GM12865 (cell line): ENCODE measurements at places on chromosomes 1 and 21.

DNA sequence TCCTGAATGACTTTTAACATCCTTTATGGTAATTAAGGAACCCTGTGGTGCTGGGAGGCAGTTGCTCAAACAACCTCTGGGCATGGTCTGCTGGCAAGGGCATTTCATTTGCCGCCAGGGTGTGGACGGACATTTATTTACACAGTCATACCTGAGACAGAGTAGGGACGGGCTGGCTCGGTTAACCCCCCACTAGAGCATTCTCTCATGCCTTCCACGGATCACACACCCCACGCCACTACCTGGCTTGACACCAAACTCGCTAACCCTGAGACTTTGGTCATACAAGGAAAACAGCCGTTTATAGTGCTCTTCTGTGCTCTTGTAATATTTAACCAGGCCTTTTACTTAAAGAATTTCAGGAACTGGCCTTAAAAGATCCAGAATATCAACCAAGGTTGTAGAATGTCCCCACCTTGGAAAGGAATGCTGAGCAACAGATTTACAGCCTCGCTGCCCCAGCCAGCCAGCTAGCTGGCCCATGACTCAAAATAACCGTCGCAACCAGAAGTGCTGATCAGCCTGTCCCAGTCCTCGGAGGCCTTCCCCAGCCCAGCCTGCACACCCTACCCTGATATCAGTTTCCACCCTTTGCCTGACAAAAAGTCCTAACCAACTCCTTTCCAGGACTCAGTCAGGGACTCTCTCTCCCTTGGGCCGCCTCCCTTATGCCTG lies 6.5 kb upstream of the PDXK start:
- no peak for DNase-seq

GRCh38 chr21:32565856-32566465 lies 19.4 kb downstream of the TCP10L start:
- no peak for DNase-seq

GRCh38 chr1:92201973-92202372 lies 15.7 kb upstream of the C1orf146 start:
- no peak for DNase-seq

- no peak for DNase-seq
These were observed 47.7 kb downstream of the ST6GALNAC3 start for GRCh38 chr1:76122271-76122670.

DNA sequence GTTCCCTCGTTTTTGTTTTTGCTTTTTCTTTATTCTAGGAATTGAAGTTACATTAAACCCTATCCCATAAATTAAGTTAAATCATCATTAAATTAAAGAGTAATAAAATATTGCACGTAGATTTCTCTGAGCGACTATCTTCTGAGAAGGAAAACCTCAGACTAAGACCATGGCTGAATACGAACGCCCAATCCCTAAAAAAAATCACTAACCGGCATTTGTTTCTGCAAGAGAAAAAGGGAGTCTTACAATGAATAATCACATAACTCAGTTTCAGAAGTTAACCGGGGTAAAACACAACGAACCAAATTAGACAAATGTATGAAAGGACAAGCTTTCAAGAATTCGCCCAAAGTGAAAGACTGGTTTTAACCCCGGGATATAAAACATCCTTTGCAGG lies 1.3 kb downstream of the PIK3R3 start:
- peak; percentile 23 for DNase-seq

GRCh38 chr1:212167098-212167497 lies 118.1 kb upstream of the PPP2R5A start:
- DNase-seq, result no peak

GRCh38 chr21:28148400-28149064 lies 844.1 kb downstream of the LTN1 start:
- DNase-seq, result no peak

GRCh38 chr21:29550205-29550604 lies 251.5 kb downstream of the BACH1 start:
- no peak for DNase-seq

DNA sequence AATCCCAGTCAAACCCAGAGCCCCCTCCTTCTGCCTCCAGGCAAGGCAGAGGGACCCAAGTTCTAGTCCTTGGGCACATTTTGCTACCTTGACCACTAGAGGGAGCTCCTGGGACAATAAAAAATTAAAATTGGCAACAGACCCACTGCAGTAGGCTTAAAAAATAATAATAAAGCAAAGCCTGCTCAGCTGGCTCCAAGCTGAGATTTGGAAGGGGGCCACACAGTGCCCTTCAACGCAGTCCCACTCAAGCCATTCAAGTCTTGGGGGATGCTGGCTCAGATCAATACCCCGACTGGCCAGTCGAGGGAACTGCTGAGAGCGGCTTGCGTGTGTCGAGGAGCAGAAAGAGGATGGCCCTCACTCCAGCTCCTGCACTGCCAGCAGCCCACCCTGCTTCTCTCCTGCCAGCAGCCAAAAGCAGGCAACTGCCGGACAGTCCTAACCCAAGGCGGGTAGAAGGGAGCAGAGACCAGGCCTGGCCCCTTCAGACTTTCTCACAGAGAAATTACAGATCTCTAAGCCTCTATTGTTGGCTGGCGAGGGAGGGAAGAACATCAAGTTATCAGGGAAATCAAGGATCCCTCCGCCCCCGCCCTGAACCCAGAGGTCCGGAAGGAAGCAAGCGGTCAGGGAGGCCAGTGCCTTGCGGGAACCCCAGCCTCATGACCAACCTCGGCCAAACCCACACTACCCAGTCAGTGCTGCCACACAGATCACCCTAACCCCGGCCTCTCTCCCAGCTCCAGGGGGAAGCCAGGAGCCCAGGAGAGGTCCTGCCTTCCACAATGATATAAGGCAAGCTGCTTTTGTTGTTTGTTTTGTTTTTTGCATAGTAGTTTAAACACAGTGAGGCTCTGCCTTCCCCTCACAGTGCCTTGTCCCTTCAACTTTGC lies 4.9 kb upstream of the ALDH4A1 start:
- peak; percentile 70 for DNase-seq

DNA sequence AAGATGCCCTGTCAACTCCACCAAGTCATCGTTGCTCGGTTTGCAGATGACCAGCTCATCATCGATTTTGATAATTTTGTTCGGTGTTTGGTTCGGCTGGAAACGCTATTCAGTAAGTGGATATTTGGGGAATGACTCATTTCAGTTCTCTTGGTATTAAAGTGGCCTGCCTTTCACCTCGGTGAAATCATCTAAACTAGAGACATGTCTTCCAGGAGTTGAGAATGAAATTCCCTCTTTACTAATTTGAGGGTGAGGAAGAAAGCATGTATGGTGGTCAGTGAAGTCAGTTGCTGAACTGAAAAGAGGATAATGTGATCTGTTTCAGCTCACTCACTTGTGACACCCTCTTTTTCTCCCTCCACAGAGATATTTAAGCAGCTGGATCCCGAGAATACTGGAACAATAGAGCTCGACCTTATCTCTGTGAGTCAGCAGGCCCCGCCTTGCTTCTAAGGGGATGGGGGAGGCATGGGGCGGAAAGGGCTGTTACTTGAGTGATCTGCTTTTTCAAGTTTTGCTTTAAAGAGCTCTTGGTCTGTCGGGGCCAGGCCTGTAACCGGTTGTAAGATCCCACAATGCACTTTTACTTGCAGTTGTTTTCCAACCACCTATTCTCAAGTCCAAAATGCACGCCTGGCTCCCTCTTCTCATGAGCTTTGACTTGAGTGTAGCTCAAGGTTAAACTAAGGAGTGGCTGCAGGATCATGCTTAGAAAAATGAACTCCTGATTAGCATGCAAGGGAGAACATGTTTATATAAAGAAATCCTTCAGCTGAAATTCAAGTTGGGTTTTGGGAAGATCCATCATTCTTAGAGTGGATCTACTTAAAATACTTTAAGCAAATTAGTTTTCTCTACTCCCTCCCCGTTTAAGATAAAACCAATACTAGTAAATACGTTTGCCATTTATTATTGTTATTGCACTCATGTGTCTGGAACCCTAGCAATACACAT lies 59.8 kb downstream of the CAPN2 start:
- DNase-seq, result peak; percentile 43

DNA sequence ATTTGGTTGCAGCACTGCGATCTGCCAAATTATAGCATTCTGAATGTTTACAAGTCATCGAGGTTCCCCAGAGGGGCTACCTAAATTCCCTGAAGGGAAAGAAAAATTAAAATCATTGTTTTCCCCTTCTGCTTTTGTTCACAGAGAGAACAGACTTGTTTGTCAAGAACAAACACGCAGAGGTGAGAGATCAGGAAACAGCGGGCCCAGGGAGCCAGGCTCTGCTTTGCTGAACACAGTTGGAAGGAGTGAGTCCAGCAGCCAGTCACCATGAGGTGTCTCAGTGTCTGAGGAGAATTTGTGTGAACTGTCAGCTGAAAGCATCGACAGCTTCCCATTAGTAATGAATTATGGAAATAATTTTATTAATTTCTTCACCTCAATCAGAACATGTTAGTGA lies 52.5 kb downstream of the RWDD3 start:
- no peak for DNase-seq

DNA sequence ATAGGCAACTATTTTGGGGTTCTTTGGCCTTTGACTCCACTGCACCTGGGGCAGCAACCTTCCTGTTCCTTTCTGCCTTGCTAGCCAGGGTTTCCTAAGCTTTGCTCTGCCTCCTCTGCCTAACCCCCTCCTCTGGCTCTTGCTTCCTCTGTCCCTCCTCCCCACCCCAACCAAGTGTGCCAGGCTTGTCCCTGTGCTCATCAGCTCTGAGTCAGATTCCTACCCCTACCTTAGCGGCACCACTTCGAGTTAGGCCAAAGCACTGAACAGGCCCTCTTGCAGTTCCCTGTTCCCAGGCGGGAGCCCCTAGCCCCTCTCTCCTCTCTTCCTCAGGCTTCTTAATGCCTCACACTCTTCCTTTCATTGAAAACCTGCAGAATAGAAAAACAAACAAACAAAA lies 74.8 kb upstream of the HAO2 start:
- DNase-seq, result no peak

GRCh38 chr1:93519199-93519829 lies 71.4 kb downstream of the FNBP1L start:
- no peak for DNase-seq

- DNase-seq, result peak; percentile 85
These were observed 15.6 kb upstream of the THEM4 start for GRCh38 chr1:151924691-151925587.

DNA sequence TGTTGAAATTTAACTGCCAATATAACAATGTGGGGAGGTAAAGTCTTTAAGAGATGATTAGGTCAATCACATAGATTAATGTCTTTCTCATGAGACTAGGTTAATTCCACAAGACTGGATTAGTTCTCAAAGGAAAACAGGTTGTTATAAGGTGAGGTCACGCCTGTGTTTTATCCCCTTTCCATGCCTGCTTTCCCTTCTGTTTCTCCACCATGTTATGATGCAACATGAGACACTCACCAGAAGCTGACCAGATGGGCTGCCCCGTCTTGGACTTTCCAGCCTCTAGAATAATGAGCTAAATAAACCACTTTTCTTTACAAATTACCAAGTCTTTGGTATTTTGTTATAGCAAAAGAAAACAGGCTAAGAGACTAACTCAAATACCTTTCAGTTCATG lies 70.8 kb downstream of the DDAH1 start:
- DNase-seq, result no peak

GRCh38 chr1:157403608-157404007 lies 148.7 kb downstream of the FCRL5 start:
- peak; percentile 19 for DNase-seq

DNA sequence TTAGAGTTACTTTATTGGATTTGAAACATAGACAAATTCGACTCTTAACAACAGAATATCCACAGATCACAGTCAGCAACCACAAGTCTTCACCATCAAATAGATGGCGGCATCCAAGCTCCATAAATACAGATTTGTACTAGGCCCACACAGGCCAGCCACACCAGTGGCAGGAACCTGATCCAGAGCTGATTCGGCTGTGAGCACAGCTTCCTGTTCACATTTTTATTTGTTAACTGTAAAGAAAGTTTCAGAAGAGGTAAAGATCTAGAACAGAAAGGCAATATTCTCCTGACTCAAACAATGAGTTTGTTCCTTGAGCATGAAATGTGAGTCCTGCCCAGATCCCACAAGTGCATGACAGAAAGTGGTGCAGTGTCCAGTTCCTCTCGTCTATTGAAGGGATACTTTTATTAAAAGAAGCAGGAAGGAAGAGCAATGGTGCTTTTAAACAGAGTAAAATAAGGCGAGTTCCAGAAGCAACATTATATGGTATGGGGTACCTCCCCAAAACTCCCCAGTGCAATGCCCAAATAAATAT lies 205.8 kb downstream of the SLC45A1 start:
- DNase-seq, result peak; percentile 45

DNA sequence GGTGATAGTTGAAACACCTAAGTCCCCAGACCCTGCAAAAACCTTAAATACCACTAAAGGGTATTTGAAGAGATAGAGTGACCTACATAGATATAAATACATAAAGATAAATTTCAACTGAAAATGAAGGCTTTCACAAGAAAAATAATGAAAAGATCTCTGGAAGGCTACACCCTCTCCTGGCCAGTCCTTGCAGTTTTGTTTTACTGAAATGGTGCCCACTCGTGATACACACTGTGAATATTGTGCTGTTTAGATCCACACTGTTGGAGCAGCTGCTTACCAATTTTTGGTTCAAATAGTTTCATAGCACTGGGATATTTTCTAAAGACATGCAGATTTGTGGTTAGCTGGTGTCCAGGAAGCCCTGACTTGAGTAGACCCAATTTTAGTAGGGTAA lies 31.5 kb upstream of the RNF187 start:
- DNase-seq, result no peak

DNA sequence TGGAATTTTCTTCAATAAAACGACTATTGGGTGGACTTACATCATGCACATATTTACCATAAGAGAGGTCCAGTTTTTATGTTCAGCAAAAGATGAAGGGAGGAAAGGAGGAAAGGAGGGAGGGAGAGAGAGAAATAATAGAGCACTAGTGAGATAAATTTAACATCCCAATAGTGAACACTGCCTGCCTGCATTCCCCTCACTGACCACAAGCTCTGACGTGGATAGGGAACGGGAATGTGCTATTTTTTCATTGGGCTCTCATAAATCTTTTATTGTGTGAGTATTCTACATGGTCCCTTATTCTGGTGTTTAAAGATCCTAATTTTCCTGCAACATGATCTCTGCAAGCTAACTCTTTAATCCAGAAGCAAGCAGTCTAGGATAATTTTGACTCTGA lies 82.1 kb downstream of the TTC3 start:
- no peak for DNase-seq

- no peak for DNase-seq
These were observed 92.5 kb downstream of the SLC25A24 start for GRCh38 chr1:108107658-108108057.

- no peak for DNase-seq
These were observed 4.1 kb downstream of the PPM1J start for GRCh38 chr1:112711041-112711440.

- DNase-seq, result peak; percentile 94
These were observed 13.3 kb downstream of the PMF1 start for GRCh38 chr1:156226116-156226538.

- DNase-seq, result no peak
These were observed 10.0 kb downstream of the CDK18 start for GRCh38 chr1:205514211-205515142.
